ENCODE measurements at places on chromosomes 2 and 18. TPM values are rescaled to one million over a fixed set of nuclear protein-coding genes. Genes with fewer than 3 reads are reported as not detected.

- DNase-seq, result no peak
- H3K27me3 ChIP-seq, result no peaks in the 10 kb centered on the region
- H3K36me3 ChIP-seq, result no peaks in the 10 kb centered on the region
- H3K27ac ChIP-seq, result no peak overlapping the region
- peaks cover 13% of the 10 kb centered on the region for H3K4me1 ChIP-seq
Observed at GRCh38 chr2:66478731-66479316, 43.9 kb downstream of the MEIS1 start.

DNA sequence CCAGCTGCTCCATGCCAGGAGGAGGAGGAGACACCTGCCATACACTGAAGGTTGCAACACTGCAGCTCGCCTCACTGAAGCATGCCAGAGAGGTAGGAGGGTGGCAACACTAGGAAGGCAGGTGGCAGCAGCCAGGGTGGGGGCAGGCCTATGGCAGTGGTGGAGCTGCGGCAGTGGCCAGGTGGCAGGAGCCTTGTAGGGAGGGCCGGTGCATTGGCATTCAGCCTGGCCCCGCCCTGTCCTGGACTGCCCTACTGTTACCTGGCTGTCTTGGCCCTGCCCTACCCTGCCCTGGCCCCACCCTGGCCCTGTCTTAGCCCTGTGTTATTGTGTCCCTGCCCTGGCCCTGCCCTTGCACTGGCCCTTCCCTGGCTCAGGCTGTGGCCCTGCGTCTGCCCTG lies 7.4 kb upstream of the ANKRD62 start:
- H3K27ac ChIP-seq, result no peak overlapping the region
- no peaks in the 10 kb centered on the region for H3K27me3 ChIP-seq
- no peak for DNase-seq
- no peak overlapping the region for H3K4me3 ChIP-seq

- no peaks in the 10 kb centered on the region for H3K4me1 ChIP-seq
- H3K27ac ChIP-seq, result no peak overlapping the region
- H3K36me3 ChIP-seq, result peaks cover 48% of the 10 kb centered on the region
- H3K4me3 ChIP-seq, result no peak overlapping the region
- H3K27me3 ChIP-seq, result no peaks in the 10 kb centered on the region
Observed at GRCh38 chr2:208311954-208312353, 45.9 kb downstream of the PIKFYVE start.

GRCh38 chr2:69567909-69568300 lies 75.6 kb downstream of the AAK1 start:
- no peaks in the 10 kb centered on the region for H3K36me3 ChIP-seq
- no peak overlapping the region for H3K27ac ChIP-seq
- no peaks in the 10 kb centered on the region for H3K27me3 ChIP-seq
- no peak for DNase-seq
- H3K4me1 ChIP-seq, result peaks cover 55% of the 10 kb centered on the region
- H3K4me3 ChIP-seq, result no peak overlapping the region

DNA sequence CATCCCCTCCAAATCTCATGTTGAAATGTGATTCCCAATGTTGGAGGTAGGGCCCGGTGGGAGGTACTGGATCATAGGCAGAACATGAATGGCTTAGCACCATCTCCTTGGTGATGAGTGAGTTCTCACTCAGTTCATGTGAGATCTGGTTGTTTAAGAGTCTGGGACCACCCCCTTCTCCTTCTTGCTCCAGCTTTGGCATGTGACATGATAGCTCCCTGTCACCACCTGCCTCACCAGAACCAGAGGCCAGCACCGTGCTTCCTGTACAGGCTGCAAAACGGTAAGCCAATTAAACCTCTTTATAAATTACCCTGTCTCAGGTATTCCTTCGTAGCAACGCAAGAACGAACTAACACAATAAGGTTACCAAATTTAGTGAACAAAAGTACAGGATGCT lies 95.4 kb downstream of the ZBTB7C start:
- peaks cover 2% of the 10 kb centered on the region for H3K27me3 ChIP-seq
- no peaks in the 10 kb centered on the region for H3K4me1 ChIP-seq
- H3K27ac ChIP-seq, result no peak overlapping the region
- H3K36me3 ChIP-seq, result no peaks in the 10 kb centered on the region
- no peak for DNase-seq

DNA sequence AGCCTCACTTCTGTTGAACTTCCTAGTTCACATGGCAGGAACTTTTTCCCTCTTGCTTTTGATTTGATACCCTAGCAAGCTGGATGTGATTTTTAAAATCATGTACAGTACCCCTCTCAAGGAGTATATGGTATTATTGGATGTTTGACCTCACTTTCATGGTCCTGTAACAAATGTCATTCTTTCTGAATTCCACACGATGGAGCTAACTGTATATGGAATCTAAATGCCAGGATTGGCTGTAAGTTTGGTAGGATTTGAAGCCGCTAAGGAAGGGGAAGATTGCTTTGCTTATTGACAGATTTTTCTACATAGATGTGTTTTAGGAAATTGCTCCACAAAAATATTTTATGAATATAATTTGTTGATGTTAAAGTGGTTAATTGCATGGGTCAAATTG lies 18.3 kb downstream of the MAIP1 start:
- no peaks in the 10 kb centered on the region for H3K4me1 ChIP-seq
- H3K4me3 ChIP-seq, result no peak overlapping the region
- H3K27ac ChIP-seq, result no peak overlapping the region

GRCh38 chr2:10704034-10704594 lies 14.3 kb upstream of the NOL10 start:
- H3K4me1 ChIP-seq, result no peaks in the 10 kb centered on the region
- H3K4me3 ChIP-seq, result no peak overlapping the region
- H3K27ac ChIP-seq, result no peak overlapping the region
- H3K36me3 ChIP-seq, result no peaks in the 10 kb centered on the region
- DNase-seq, result no peak
- H3K27me3 ChIP-seq, result no peaks in the 10 kb centered on the region

DNA sequence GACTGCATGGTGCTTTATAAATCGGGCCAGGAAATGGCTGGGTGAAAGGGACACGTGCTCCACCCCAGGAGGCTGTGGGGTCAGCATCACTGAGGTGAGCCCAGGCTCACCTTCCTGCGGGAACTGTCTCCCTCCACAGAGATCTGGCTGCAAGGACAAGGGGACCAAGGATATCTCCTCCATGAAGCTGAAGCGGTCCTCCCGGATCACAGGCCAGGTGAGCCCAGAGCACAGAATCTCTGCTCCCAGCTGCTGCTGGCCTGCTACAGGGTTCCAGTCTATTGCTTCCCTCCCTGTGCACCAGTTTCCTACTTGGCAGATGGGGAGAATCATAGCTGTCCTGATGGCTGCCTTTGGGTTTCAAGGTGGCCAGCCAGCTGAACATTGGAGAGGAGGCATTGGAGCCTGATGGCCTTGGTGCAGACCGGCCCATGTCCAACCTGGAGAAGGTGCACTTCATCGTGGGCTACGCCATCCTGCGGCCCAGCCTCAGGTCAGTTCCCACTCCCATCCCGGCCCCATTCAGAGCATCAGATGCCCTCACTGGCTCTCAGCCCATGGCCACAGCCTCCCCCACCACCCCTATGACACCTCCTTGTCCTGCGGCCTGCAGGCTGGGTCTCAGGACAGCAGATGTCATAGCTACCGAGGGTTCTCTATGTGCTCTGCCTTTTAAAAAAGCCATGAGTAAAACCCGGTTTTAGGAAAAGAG lies 33.7 kb upstream of the GPR17 start:
- no peak overlapping the region for H3K27ac ChIP-seq
- no peaks in the 10 kb centered on the region for H3K27me3 ChIP-seq
- DNase-seq, result no peak

GRCh38 chr18:24220318-24220688 lies 81.4 kb downstream of the CABYR start:
- no peak for DNase-seq
- H3K27me3 ChIP-seq, result no peaks in the 10 kb centered on the region
- no peaks in the 10 kb centered on the region for H3K36me3 ChIP-seq
- no peak overlapping the region for H3K4me3 ChIP-seq
- H3K4me1 ChIP-seq, result peaks cover 38% of the 10 kb centered on the region

DNA sequence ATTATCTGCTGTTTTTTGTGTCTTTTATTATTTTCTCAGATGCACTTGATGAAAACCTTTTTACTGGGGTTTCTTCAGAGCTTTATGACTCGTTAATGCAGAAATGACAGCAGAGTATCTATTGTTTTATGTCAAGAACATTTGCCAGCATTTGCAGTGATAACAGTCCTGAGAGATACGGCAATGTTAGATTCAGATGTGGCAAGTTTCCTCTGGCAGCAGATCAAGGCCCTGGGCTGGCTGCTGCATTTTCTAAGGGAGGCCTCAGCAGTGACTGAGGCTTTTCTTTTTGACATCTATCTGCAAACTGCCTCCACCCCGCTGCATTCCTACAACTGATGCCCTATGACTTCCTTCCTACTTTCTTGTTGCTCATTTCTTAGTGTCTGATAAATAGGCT lies 40.2 kb downstream of the EFEMP1 start:
- H3K4me1 ChIP-seq, result no peaks in the 10 kb centered on the region
- H3K4me3 ChIP-seq, result no peak overlapping the region
- no peaks in the 10 kb centered on the region for H3K36me3 ChIP-seq
- DNase-seq, result peak; percentile 32

DNA sequence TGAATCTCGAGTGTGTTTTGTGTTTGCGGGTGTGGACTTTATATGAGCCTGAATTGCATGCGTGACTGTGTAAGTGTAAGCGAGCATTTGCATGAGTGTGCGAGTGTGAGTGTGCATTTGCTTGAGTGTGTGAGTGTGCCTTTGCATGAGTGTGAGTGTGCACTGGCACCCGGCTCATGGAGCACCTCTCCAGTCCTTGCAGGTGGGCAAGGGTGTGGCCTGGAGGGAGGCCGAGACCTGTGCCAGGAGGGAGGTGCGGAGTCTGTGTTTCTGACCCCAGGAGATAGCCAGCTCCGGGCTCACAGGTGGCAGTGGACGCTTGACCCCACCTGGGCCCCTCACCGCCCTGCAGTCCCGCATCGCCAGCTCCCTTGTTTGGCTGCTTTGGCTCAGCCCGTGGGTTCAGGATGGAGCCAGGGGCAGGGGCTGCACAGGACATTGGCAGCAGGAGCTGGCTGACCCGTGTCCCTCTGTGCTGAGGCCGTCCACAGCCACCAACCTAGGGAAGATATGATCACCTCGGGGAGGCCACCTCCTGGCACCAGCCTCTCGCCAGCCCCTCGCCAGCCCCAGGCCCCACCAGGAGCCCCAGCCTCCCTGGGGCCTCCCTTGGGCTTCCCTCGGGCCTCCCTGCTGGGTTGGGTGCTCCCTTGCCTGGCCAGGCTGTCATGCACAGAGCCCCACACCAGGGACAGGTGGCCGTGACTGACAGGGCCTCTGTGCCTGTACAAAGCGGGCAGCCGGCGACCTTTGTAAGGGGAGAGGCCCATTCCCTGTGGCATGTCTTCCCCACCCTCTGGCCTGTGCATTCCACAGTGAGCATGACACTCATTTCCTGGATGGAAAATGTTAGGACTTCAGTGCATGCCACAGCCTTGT lies 81.6 kb downstream of the PTGR3 start:
- peak overlapping the region; percentile 55 for H3K27ac ChIP-seq
- H3K36me3 ChIP-seq, result no peaks in the 10 kb centered on the region
- peaks cover 3% of the 10 kb centered on the region for H3K4me1 ChIP-seq
- H3K4me3 ChIP-seq, result no peak overlapping the region
- no peak for DNase-seq

- H3K4me3 ChIP-seq, result no peak overlapping the region
- H3K36me3 ChIP-seq, result no peaks in the 10 kb centered on the region
- no peak overlapping the region for H3K27ac ChIP-seq
- DNase-seq, result no peak
- H3K27me3 ChIP-seq, result no peaks in the 10 kb centered on the region
Observed at GRCh38 chr2:5188636-5189035, 503.5 kb upstream of the SOX11 start.

DNA sequence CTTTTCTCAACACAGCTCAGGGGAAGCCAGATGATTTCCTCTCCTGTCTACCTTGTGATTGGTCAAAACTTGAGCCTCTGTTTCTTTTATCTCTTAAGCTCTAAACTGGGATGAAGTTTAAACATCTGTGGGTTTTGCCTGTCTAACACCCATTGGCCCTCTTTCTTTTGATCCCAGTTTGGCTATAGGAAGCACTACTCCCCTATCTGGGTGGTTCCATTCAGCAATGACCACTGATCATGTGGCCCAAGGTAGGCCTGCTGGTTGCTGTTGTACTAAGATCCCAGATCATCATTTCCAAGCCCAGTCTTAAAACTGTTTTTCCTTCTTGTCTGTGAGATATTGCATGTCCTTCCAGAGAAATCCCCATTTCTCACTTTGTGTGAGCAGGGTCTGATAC lies 51.6 kb upstream of the STPG4 start:
- H3K4me3 ChIP-seq, result no peak overlapping the region
- no peaks in the 10 kb centered on the region for H3K4me1 ChIP-seq
- H3K36me3 ChIP-seq, result no peaks in the 10 kb centered on the region
- no peak overlapping the region for H3K27ac ChIP-seq
- DNase-seq, result no peak
- no peaks in the 10 kb centered on the region for H3K27me3 ChIP-seq

GRCh38 chr18:76448256-76449110 lies 46.6 kb downstream of the ZNF516 start:
- no peak overlapping the region for H3K4me3 ChIP-seq
- H3K27ac ChIP-seq, result peak overlapping the region; percentile 93
- DNase-seq, result no peak

DNA sequence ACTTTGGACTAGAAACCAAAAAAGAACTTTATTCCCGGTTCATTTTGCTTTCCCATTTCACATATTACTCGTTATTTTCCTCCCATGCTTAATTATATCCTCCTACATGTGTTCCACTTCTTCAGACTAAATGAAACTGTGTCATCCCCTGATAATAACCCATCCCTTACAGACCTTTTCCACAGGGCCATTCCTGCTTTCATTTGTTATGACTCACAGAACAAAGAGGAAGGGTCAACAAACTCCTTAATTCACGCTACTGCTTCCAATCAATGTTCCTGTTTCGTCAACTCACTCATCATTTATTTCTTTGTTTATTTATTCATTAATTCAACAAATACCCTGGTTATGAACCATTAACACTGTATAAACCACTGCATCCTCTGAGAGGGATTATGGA lies 104.5 kb downstream of the ZEB2 start:
- no peaks in the 10 kb centered on the region for H3K4me1 ChIP-seq
- H3K36me3 ChIP-seq, result no peaks in the 10 kb centered on the region
- no peak overlapping the region for H3K27ac ChIP-seq
- H3K27me3 ChIP-seq, result no peaks in the 10 kb centered on the region
- no peak for DNase-seq

GRCh38 chr18:43563780-43564179 lies 286.5 kb upstream of the SYT4 start:
- no peaks in the 10 kb centered on the region for H3K36me3 ChIP-seq
- no peaks in the 10 kb centered on the region for H3K27me3 ChIP-seq
- H3K27ac ChIP-seq, result no peak overlapping the region
- no peak overlapping the region for H3K4me3 ChIP-seq

GRCh38 chr18:5974696-5975095 lies 79.4 kb upstream of the TMEM200C start:
- no peak overlapping the region for H3K27ac ChIP-seq
- no peak overlapping the region for H3K4me3 ChIP-seq
- no peaks in the 10 kb centered on the region for H3K36me3 ChIP-seq
- H3K27me3 ChIP-seq, result no peaks in the 10 kb centered on the region
- H3K4me1 ChIP-seq, result no peaks in the 10 kb centered on the region

ALPP gene
- not detected for total RNA-seq

DCC gene
- total RNA-seq, result not detected

CIB4 gene
- not detected for total RNA-seq

CENPA gene
- not detected for total RNA-seq

TFCP2L1 gene
- total RNA-seq, result 0.17 TPM

MROH2A gene
- not detected for total RNA-seq

UGT1A6 gene
- not detected for total RNA-seq

KLHL29 gene
- 8.6 TPM for total RNA-seq

All from psoas muscle (tissue), 8 donors.